ENCODE measurements at places on chromosomes 7 and 10. TPM values are rescaled to one million over a fixed set of nuclear protein-coding genes. Genes with fewer than 3 reads are reported as not detected.

Gene CDK13
- 50.1 TPM for total RNA-seq

Gene TMEM26
- total RNA-seq, result not detected

Gene FFAR4
- not detected for total RNA-seq

Gene BAIAP2L1
- 22.5 TPM for total RNA-seq

Gene NEUROG3
- 0.14 TPM for total RNA-seq

Gene NUTM2E
- not detected for total RNA-seq

Gene DGKI
- total RNA-seq, result 1.5 TPM

Gene ACTR3C
- not detected for total RNA-seq

Gene CLDN12
- 31.2 TPM for total RNA-seq

Gene AGAP6
- 1.3 TPM for total RNA-seq

Gene SCIN
- total RNA-seq, result 0.37 TPM

Measured in H4 (cell line).